ENCODE measurements at places on chromosomes 6 and 20.

GRCh38 chr6:148395583-148396101 lies 53.0 kb downstream of the SASH1 start:
- no peak for DNase-seq

- DNase-seq = no peak
Observed at GRCh38 chr6:161091151-161091550, 99.6 kb downstream of the MAP3K4 start.

GRCh38 chr20:1338096-1338495 lies 9.2 kb upstream of the SDCBP2 start:
- DNase-seq = no peak

- DNase-seq = no peak
Observed at GRCh38 chr6:148112851-148113319, 229.8 kb upstream of the SASH1 start.

DNA sequence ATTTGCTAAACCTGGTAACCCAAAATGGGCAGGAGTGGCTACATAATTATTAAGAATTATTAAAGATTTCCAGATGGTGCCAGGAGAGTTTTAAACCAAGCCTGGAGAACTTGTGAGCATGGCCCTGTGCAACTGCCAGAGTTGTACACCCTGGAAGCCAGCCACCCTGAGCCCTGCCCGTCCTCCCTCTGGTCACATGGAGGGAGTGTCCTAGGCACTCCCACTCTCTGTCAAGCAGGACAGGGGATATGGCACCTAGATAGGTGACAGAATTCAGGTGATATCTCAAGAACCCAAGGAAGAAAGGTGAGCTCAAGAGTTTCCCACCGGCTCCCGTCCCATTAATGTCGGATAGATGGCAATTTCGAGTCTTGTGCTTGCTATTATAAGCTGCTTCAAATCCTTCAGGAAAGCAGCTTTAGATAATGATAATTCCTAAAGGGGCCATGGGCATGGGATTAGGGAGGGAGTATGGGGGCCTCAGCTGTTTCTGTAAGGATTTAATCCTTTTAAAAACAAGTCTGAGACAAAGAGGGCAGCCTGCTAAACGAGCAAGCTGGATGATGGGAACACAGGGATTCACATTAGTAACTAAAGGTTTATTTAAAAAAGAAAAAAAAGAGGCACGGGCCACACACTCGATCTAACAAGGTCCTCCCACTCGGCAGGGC lies 169.1 kb downstream of the BMP7 start:
- DNase-seq = no peak

DNA sequence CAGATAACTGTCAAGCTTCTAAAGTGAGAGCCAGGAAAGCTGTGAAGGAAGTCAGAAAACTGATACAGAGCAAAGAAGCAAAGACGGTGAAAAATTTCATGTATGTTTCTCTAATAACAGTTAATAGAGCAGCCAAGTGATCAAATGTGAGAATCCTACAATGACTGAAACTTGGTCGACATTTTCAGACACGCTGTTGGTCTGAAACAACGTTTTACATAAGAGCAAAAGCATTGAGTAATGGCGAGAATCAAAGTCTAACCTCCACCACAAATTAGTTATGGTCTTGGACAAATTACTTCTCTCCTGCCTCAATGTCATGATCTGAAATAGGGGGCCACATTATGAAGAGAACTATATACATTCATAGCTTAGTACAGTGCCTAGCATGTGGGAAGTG lies 3.3 kb downstream of the MKKS start:
- DNase-seq = no peak

DNA sequence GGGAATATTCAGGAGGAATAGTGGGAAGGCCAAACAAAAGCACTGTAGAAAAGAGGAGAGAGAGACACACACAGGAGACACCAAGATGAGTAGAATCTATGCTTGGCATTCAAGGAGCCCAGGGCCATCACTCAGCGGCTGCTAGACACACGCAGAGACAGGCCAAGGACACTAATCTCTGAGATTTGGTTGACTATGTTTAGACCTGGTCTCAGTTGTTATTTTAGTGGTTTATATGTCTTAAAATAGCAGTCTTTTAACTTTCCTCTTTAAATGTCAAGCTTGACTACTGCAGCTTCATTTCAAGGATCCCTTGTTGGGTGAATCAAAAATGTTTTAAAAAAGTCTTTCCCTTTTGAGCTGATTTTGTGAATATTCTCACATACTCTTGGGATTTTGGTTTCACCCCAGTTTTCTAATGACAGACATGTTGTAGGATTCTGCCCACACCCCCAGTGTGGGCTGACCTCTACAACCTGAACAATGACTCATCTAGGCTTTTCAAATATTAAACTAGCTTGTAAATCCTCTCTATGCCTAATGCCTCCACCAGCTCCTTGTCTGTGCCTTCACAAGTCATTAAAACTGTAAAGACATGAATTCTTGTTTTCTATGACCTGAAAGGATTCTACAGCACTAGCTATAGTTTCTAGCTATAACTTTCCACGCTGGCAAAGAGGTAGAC lies 142.7 kb upstream of the EXOC2 start:
- DNase-seq = no peak

- DNase-seq = no peak
Observed at GRCh38 chr6:44636561-44637248, 249.2 kb downstream of the CDC5L start.

DNA sequence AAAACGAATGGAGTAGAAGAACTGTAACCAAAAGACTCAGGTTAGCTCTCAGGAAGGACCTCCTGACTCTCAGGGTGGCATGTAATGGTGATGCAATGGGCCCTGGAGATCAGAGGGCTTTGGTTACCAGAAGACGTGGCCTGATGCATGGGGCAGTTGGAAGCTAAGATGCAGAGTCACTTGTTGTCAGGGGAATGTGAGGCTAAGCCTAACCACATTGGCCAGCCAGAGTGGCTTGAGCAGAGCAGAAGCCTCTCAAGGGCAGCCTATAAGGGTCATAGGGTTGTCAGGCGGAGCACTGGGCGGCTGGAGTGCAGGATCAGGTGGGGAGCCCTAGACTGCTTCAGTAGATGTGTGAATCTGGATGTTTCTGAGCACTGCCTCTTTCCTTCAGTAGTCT lies 5.9 kb downstream of the CNBD2 start:
- DNase-seq = no peak

DNA sequence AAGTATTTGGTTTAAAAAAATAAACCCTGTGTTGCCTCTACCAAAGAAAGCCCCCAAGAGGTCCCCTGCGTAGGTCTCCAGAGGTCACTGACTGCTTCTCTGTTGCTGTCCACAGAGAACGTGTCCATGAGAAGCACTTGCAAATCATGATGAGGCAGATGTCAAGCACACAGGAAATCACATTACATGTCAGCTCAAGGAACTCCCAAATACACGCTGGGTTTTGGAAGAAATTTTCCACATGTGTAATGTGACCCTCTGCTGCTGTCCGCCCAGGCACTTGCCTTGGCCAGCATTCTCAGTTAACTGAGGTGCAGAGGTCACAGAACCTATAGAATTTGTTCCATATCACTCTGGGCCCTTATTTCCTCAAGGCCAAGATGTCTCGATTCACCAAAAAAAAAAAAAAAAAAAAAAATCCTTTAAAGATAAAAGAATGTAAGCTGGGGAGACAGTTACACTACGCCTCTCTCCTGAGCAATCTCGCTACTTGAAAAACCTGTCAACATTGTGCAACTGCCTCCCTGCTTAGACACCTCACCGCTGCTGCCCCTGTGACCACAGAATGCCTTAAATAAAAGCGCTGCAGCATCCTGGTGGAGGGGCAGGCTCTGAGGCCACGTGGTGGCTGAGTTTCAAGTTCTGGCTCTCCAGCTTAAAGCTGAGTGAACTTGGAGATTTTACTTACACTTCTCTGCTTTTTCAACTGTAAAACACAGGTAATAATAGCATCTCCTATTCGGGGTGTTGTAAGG lies 42.3 kb downstream of the SLC22A23 start:
- DNase-seq = no peak

- no peak for DNase-seq
Observed at GRCh38 chr20:47464380-47465101, 37.1 kb upstream of the NCOA3 start.

GRCh38 chr6:44660561-44661220 lies 273.2 kb downstream of the CDC5L start:
- no peak for DNase-seq

DNA sequence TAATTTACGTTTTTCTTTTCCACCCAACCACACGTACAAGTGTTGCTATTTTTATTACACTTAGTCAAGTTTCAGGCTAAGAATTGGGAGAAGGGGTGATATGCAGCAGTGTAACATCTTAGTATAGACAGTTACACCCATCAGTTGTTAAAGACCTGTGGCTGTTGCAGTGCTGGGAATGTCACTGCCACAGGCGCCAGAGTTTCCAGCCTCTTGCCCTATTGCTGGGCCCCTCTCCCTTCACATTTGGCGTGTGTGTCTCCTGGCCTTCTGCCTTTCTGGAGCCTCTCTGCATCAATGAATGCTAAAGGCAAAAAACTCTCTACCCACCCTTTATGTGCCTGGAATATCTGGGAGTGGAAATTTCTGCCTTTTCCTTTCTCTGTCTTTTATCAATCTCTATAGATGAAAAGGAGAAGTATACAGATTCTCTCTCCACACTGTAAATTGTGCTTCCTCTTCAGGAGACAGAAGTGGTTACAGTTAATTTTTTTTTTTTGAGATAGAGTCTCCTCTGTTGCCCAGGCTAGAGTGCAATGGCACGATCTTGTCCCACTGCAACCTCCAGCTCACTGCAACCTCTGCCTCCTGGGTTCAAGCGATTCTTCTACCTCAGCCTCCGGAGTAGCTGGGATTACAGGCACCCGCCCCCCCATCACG lies 73.0 kb downstream of the TIAM2 start:
- DNase-seq = no peak

GRCh38 chr6:17945111-17945510 lies 42.3 kb downstream of the KIF13A start:
- no peak for DNase-seq

DNA sequence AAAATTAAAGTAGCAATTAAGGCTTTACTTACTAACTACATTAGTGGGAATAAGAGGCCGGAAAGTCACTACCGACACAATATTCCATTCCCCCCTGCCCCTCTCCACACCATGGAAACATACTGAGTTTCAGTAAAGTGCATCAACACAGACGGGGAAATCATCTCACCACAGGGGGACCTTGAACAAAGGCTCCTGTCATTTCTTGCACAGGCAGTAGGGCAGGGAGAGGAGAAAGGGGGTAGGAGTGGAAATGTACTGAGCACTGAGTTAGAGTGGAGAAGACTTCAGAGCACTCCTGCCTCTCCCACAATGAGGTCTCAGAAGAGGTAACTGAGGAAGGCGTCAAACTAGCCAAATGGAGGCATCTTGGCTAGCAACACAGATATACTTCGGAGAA lies 1426.9 kb upstream of the EYS start:
- no peak for DNase-seq

DNA sequence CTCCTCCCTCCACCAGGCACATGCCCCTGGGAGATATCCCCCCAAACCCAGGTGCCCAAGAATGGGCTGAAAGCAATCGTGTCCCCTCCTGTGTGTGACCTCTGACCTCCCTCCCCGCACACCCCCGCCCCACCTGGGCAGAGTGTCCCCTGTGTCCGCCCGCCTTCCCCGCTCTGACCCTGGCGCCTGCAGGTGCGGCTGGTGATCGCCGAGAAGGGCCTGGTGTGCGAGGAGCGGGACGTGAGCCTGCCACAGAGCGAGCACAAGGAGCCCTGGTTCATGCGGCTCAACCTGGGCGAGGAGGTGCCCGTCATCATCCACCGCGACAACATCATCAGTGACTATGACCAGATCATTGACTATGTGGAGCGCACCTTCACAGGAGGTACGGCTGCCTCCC lies 9.9 kb downstream of the GDAP1L1 start:
- no peak for DNase-seq

DNA sequence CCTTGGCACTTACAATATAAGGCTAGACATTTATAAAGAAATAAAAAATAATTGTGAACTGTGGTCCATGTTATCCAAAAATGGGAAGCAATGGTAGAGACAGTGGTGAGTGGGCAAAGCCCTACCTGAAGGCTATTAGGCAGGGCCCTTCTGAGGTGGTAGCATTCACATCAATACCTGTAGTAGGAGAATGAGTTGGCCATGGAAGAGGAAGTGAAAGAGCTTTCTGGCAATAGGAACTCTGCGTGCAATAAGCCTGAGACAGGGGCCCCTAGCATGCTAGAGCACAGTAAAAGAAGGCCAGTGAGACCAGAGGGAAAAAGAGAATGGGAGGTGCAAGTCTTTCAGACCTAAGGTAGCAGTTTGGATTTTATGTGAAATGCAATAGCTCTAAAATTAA lies 754.5 kb downstream of the PTPRT start:
- DNase-seq = no peak

DNA sequence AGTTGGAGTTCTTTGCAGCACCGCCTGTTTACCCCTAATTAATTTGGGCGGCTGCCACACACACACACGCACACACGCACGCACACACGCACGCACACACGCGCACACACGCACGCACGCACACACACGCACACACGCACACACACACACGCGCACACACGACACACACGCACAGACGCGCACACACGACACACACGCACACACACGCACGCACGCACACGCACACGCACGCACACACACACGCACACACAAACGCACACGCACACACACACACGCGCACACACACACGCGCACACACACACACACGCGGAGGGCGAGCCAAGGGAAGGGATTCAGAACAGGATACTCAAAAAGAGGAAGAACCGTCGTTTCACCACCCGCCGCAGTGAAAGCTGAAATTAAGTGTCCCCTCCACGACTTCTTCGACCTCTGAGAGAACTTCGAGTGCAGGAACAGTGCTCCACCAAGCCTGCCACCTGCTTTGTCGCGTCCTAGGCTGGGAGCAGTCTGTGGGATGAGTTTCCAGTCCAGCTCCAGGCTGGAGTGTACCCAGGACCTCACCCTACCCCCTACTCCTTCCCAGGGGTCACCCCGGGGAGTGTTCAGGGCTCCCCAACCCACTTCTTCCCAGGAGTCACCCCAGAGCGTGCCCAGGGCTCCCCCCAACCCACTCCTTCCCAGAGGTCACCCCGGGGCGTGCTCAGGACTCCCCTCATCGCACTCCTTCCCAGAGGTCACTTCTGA lies 1.1 kb downstream of the RNASET2 start:
- DNase-seq = no peak

Data from activated CD8-positive, alpha-beta memory T cell treated with anti-CD3 and anti-CD28 coated beads for 1 hour (primary cell).